ENCODE measurements at places on chromosomes 3 and 15.

- no peak for DNase-seq
These were observed 598.2 kb downstream of the NAALADL2 start for GRCh38 chr3:175457301-175457700.

- DNase-seq = no peak
These were observed 11.0 kb downstream of the ETV5 start for GRCh38 chr3:186097663-186098451.

DNA sequence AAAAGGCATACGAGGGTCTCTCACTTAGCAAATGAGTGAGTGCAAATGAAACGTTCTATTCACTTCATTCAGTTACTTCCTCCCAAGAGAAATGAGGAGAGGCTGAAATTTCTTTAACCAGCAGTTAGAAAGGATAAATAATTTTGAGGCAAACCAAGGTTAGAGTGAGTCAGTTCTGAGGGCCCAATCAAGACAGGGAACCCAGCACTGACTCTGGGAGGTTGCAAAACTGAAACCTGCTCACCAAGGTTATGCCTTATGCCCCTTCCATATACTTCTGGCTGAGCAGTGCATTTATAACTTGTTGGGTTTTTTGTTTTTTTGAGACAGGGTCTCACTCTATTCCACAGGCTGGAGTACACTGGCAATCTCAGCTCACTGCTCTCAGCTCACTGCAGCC lies 4.5 kb upstream of the RPSA start:
- DNase-seq = no peak

GRCh38 chr15:47588958-47589357 lies 128.3 kb upstream of the SEMA6D start:
- no peak for DNase-seq

DNA sequence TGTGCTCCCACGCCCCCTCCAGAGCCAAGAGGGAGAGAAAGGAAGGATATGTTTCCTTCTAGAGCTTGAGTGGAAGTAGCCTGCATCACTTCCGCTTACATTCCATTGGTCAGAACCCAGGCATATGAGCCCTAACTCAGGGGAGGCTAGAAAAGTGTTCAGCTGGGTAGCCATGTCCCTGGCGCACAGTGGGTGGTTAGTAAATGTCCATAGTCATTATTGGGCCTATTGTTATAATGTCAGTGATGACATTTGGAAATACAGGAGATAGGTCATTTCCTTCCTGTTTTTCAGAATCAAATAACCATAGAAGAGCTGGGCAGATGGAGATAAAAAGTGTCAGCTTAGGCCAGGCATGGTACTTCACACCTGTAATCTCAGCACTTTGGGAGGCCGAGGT lies 27.3 kb downstream of the CD276 start:
- no peak for DNase-seq

- DNase-seq = no peak
These were observed 929.5 kb upstream of the ALCAM start for GRCh38 chr3:104437131-104437750.

DNA sequence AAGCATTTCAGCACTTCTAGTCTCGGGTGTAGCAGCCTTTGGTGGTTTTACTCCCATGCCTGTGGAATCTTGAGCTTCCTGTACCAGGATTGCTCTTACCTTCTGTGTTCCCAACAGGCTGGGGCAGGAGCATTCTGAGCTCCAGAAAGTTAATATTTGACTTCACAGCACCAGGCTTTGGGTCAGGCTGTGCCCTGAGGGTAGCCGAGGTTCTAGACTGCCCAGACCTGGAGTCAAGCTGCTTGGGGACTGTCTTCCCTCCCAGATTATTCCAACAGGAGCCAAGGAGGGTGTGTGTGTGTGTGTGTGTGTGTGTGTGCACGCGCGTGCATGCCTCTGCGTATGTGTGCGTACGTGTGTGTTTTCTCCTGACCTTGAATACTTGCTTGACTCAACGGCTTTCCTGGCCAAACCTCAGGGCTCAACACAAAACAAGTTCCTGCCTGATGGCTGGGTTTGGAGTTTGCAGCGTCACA lies 94.8 kb downstream of the FLNB start:
- DNase-seq = no peak

Measured in GM12892 (cell line).